ENCODE measurements at places on chromosomes 2 and 18. TPM values are rescaled to one million over a fixed set of nuclear protein-coding genes. Genes with fewer than 3 reads are reported as not detected.

GRCh38 chr2:128306081-128306930 lies 12.4 kb downstream of the HS6ST1 start:
- no peak overlapping the region for H3K27ac ChIP-seq
- no peak for DNase-seq
- no peaks in the 10 kb centered on the region for H3K27me3 ChIP-seq
- H3K4me3 ChIP-seq, result no peak overlapping the region

- H3K4me1 ChIP-seq, result no peaks in the 10 kb centered on the region
- H3K27me3 ChIP-seq, result no peaks in the 10 kb centered on the region
- H3K27ac ChIP-seq, result no peak overlapping the region
- no peak for DNase-seq
- no peaks in the 10 kb centered on the region for H3K36me3 ChIP-seq
These were observed 717.3 kb upstream of the HS6ST1 start for GRCh38 chr2:129035992-129036391.

GRCh38 chr2:182545420-182546167 lies 118.8 kb upstream of the PDE1A start:
- no peaks in the 10 kb centered on the region for H3K36me3 ChIP-seq
- H3K4me3 ChIP-seq, result no peak overlapping the region
- no peak for DNase-seq
- H3K4me1 ChIP-seq, result no peaks in the 10 kb centered on the region
- H3K27ac ChIP-seq, result no peak overlapping the region
- H3K27me3 ChIP-seq, result peaks cover 7% of the 10 kb centered on the region

GRCh38 chr18:32018331-32019250 lies at the start of gene RNF125:
TSS of gene RNF125 (plus strand) at chr18:32018825. CDS start at chr18:32018864, 39 bp downstream.
- H3K27ac ChIP-seq, result peak within 1 kb of the TSS; percentile 99
- peak; percentile 90 for DNase-seq
- peaks cover 3% of the 10 kb centered on the region for H3K36me3 ChIP-seq
- H3K4me3 ChIP-seq, result peak within 1 kb of the TSS; percentile 99

DNA sequence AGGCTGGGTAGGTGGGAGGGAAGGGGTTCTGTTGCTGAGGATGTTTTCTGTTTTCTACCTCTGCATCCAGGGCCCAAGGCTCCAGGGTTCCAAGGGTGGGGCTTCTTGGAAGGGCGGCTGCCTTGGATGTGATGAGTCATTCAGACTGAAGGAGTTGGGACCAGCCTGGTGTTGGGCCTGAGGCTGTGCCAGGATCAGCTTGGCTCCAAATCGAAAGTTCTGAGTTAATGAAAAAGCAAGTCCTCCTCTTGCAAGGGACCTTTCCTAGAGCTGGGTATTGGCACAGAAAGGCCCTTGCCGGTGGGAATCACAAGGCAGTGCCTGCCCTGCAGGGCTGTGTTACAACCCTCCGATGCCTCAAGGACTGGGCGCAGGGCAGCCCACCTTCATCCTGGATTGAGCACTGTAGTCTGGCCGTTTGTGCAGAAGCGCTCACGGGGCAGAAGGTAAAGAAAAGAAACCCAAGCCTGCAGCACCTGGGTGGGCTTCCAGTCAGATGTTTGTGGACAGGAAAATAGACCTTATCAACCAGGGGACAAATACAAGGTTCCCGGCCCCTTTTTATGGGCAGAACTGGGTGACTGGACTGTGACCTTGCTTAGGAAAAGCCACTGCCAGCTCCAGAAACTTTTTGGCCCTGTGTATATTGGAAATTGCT lies 52.5 kb upstream of the MCFD2 start:
- H3K36me3 ChIP-seq, result peaks cover 3% of the 10 kb centered on the region
- peaks cover 30% of the 10 kb centered on the region for H3K4me1 ChIP-seq
- no peaks in the 10 kb centered on the region for H3K27me3 ChIP-seq
- no peak overlapping the region for H3K27ac ChIP-seq
- no peak for DNase-seq

- H3K27me3 ChIP-seq, result no peaks in the 10 kb centered on the region
- DNase-seq, result no peak
These were observed 46.5 kb downstream of the XIRP2 start for GRCh38 chr2:166934817-166935216.

- H3K36me3 ChIP-seq, result no peaks in the 10 kb centered on the region
- no peak for DNase-seq
- H3K27me3 ChIP-seq, result peaks cover 4% of the 10 kb centered on the region
- no peak overlapping the region for H3K27ac ChIP-seq
- no peak overlapping the region for H3K4me3 ChIP-seq
These were observed 341.6 kb downstream of the DPP10 start for GRCh38 chr2:114784046-114784445.

DNA sequence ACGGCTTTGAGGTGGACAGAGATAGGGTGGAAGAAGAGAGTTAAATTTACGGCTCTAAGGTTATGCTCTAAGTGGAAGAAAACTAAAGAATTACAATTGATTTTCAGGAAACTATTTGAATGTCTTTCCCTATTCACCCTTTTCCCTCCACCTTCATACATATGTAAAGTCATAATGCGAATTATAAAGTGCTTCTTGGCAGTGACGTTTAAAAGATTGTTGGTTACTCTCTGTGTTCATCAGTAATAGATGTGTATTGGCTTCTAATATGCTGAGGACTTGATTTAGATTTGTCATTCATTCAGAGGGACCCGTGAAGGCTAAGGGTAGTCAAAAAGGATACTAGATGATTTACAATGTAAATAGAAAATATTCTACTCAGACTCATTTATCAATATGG lies 63.9 kb downstream of the ARHGAP28 start:
- no peak for DNase-seq
- no peaks in the 10 kb centered on the region for H3K4me1 ChIP-seq
- H3K4me3 ChIP-seq, result no peak overlapping the region
- no peaks in the 10 kb centered on the region for H3K27me3 ChIP-seq

DNA sequence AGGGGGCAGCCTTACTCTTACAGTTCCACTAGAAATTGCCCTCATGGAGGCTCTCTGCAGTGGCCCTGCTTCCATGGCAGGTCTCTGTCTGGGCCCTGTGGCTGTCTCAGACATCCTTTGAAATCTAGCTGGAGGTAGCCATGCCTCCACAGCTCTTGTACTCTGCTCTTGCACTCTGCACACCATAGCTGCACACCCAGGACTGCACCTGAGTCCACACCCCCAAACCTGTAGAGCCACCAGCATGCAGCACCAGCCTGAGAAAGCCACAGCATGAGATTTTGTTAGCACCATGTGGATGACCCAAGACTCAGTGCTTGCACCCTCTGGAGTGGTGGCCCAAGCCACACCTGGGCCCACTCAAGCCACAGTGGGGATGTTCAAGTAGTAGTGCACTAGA lies 376.2 kb upstream of the RND3 start:
- no peaks in the 10 kb centered on the region for H3K27me3 ChIP-seq
- no peak overlapping the region for H3K4me3 ChIP-seq
- H3K27ac ChIP-seq, result no peak overlapping the region
- no peaks in the 10 kb centered on the region for H3K36me3 ChIP-seq

GRCh38 chr2:36597003-36597531 lies 901 bp downstream of the FEZ2 start:
- H3K4me3 ChIP-seq, result peak overlapping the region; percentile 96
- H3K27ac ChIP-seq, result peak overlapping the region; percentile 94
- no peaks in the 10 kb centered on the region for H3K27me3 ChIP-seq
- peaks cover 30% of the 10 kb centered on the region for H3K4me1 ChIP-seq
- DNase-seq, result no peak

SLC11A1 gene
- 2.7 TPM for total RNA-seq

MDH1B gene
- total RNA-seq, result not detected

SLC5A7 gene
- total RNA-seq, result not detected

ACVR1C gene
- 8.5 TPM for total RNA-seq

HK2 gene
- total RNA-seq, result 11.3 TPM

UGT1A8 gene
- total RNA-seq, result not detected

Measured in T-helper 17 cell (primary cell).